ENCODE measurements at places on chromosomes 7 and 10.

DNA sequence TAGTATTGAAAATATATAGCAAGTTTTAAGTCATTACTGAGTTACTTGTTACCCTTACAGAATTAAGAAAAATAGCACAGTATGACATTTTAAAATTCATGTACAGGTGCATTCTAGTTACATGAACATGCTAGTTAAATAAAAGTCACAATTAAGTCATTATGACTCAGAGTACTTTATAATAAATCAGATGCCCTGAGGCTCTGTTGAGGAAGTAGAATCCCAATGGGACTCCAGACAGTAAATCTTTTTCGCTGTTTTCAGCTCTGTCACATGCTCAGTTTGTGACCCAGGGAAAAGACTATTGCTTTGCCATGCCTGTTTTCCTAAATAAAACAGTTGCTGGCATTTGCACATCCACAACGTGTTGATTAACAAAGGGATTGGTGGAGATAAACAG is 21.0 kb downstream of the NUDT13 start:
- no peak for DNase-seq

DNA sequence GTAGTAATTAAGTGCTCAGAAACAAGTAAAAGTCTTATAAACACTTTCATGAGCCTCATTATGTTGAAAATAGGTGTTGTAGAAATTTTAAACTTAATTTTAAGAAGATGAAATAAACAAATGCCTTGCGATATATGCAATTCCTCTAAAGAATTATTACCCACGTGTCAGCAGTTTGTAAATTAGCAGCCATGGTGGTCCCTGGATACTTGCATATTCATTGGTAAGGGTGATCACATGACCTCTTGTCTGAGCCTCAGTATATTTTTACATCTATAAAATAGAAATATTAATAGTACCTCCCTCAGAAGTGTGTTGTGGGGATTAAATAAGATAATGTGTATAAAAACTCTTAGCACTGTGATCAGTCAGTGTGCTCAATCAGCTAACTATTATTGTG is 141.5 kb upstream of the SVIL start:
- no peak for DNase-seq

- DNase-seq = no peak
Observed at GRCh38 chr7:114986190-114987180, 64.6 kb downstream of the MDFIC start.

DNA sequence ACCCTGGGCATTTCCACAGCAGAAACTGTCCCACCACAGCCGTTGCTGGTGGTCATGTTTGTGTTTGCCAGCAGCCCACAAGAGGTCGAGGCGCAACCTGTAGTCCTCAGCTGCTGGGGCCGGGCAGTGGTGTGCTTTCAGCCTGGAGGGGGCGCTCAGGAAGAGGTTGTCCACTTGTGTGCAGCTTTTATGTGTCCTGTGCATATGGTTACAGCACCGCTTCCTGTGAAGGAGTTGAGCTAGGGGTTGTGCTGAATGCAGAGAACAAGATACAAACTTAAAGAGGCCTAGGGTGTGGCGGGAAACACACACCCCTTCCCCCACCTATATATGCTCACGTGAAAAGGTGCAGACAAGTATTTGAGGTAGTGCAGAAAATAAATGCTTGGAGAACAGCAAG is 29.5 kb upstream of the PFKFB3 start:
- peak; percentile 34 for DNase-seq

GRCh38 chr10:25014579-25014978 is 1.4 kb downstream of the ENKUR start:
- no peak for DNase-seq

DNA sequence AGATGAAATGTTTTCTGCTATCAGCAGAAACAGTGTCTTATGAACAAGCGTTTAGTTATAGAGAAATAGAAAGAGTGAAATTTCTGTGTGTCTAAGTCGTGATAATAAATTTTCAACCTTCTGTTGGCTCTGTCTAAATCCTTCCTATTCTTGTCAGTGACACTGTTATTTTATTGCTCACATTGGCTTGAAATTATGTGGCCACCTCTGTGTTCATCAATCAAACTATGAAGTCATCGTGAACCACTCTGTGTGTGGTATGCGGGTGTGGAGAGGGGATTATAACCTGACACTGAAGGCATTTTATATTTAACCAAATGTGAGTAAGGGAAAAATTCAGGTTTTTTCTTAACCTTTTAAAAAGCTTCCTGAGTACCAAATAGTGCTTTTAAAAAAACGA is 12.3 kb downstream of the AOAH start:
- DNase-seq = no peak

GRCh38 chr7:12030116-12030515 is 181.0 kb upstream of the TMEM106B start:
- DNase-seq = no peak

DNA sequence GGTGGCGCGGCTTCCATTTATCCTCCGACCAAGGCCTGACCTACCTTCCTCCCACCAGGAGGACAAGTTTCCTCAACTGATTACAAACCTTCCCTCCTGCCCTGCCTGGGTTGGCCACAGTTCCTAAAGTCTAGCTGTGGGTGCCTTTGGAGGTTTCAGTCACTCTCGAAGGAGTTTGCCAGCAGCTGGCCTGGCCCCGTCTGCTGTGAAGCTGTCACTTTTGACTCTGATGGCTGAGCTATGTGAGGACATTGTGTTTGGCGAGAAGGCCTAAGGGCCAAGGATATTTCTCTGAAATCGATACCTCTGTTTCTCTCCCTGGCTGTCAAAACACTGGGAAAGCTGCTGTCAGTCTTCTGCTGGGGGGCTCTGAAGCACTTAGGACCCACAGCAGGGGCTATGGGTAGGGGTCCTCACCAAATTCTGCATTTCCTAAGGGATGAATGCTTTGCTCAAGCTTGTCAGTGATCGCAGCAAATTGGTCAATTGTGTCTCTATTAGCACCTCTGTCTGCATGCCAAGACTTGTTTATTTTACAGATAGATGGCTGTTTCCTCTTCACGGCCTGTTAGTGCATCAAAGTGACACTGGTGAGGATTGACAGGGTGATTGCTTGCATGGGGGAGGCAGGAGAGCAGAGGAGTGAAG is 31.9 kb upstream of the SAMD8 start:
- no peak for DNase-seq

DNA sequence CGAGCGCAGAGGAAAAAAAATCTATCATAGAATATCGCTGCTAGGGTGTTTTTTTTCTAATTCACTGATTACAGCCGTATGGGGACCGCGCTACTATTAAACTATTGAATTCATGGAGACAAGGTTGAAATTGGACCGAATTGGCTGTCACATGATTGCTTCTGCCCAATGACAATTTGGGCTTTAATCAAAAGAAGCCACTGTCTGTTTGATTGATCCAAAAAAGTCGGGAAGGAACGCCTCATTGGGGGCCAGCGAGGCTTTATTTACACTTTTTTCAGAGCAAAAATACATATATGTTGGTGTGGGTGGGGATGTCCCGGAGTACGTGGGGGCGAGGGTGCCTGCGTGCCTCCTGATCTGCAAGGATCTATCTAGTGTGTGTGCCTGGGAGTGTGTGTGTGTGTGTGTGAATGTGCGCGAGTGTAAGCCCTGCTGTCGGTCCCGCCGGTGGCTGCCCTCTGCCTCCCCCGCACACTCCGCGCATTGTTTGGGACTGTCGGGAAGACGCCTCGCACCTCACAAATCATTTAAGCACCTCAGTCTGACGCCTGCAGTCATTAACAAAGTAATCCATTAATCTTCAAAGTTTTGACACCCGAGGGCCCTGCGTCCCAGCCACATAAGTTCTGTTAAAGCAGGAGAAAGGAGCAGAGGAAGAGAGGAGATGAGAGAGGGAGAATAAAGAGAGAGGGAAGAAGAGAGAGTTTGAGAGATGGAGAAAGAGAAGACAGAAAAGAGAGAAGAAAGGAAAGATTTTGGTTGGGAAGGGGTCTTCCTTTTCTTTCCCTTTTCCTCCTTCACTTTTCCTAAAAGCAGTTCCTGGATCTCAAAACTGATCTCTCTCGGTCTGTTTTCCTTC is at the start of gene HOXA2:
HOXA2 (minus strand) TSS at position 103 of the 862 bp plus-strand sequence. CDS start 183 bp downstream, outside the sequence.
- no peak for DNase-seq

GRCh38 chr10:35215107-35215506 is 88.5 kb downstream of the CREM start:
- DNase-seq = no peak

- DNase-seq = peak; percentile 45
Observed at GRCh38 chr7:6637544-6638229, 569 bp downstream of the ZNF316 start.

- DNase-seq = no peak
Observed at GRCh38 chr7:88546808-88547207, 212.7 kb upstream of the ZNF804B start.

Data from stimulated activated CD4-positive, alpha-beta T cell treated with anti-CD3 and anti-CD28 coated beads, Interleukin-15, amount 100 ng/mL, for 1 hour (primary cell).